NCI-H2081 treated with DMSO at 0.1 percent for 48 hours (cell line): ENCODE measurements at places on chromosomes 6 and 20.

- DNase-seq: peak; percentile 95
Measured at GRCh38 chr6:110512991-110513390, 36.6 kb upstream of the SLC22A16 start.

DNA sequence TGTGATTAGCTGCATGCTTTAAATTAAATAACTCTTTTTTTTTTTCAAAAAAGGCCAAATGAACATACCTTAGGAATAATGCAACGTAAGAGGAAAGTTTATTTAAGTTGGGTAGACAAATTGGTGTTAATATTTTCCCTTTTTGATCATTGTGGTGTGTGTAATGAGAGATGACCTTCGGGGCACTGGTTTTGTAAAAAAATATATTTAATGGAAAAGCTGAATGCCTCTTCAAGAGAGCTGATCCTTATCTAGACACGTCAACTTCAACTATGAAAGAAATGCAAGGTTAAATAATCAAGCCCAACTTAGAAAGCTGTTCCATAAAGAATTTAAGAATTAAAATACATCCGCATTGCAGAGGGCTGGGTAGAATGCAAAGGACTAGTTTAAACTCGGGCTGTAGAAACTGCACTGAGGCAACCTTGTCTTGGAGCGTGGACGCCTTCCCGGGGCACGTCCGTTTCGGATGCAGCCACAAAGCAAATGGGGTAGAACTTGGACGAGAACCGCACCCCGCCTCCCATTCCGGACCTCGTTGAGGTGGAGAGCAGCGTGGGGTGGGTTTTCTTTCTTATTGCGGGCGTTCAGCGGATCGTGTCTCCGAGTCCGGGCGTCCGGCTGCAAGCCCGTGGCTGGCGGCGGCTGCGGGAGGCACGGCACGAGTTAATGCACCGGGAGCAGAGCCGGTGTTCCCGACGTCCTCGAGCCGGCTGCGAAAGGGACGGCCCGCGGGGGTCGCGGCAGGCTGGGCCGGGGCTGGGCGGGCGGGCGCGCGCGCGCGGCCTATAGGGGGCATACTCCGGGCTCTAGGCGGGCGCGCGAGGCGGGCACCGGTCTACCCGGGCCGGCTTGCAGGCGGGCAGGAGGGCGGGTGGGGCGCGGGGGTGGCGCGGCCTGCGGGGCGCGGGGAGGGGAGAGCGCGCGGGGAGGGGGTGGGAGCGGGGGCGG is 1.9 kb downstream of the JARID2 start:
- DNase-seq: no peak

GRCh38 chr20:13610184-13610583 is 28.5 kb downstream of the TASP1 start:
- DNase-seq: no peak

- no peak for DNase-seq
Measured at GRCh38 chr20:57996936-57997890, 231.2 kb downstream of the ANKRD60 start.

DNA sequence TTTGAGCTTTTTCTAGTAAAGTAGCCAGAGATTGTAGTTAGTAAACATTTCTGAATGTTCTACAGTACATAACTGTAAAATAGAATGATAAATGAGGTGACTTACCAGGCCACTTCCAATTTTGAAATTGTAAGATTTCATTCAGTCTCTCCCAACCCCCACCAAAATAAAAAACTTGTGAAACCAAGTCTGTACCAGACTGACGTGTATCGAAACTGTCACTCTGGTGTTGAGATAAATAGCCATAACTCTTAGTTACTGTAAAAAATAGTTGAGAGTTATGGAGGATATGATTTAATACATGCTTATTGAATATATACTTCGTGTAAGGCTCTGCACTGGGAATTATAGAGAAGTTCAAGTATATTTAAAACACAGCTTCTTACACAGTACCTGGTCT is 455.7 kb downstream of the PLCB1 start:
- no peak for DNase-seq

- DNase-seq: no peak
Measured at GRCh38 chr6:40349123-40349900, 237.9 kb downstream of the LRFN2 start.

GRCh38 chr6:34059136-34059731 is 86.7 kb downstream of the GRM4 start:
- no peak for DNase-seq

DNA sequence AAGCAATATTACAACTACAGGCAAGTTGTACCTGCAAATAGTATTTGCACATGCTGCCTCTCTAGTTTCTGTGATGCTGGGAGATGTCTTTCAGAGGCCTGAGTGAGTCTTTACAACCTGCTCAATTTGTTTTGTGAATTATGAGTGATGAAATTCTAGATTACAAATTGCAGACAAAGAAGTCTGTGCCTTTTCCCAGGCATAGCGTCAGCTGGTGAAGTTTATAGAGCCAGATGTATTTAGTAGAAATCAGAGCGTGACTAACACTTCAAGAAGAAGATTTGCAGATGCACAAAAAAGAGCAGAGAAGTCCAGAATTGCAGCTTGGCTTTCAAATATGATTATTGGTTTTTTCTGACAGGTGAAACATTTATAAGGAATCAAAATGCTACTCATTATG is 289.9 kb downstream of the PLCB1 start:
- DNase-seq: no peak

DNA sequence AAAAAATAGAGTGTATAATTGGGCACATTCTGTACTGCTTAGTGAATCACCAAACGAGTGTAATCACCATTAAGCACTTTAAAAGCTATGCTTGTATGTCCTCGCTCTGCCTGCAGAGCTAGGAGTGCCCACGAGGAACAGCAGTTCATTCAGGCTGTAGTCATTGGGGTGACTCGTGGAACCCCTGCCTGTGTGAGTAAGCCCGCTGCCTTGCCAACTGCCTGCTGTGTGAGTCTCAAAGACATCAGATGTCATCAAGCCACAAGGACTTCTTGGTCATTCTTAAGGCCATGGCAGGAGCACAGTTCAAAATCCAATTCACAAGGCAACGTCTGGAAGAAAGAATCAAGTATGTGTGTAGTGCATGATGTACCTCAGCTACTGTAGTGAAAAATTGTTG is 60.4 kb downstream of the FOXO3 start:
- no peak for DNase-seq

DNA sequence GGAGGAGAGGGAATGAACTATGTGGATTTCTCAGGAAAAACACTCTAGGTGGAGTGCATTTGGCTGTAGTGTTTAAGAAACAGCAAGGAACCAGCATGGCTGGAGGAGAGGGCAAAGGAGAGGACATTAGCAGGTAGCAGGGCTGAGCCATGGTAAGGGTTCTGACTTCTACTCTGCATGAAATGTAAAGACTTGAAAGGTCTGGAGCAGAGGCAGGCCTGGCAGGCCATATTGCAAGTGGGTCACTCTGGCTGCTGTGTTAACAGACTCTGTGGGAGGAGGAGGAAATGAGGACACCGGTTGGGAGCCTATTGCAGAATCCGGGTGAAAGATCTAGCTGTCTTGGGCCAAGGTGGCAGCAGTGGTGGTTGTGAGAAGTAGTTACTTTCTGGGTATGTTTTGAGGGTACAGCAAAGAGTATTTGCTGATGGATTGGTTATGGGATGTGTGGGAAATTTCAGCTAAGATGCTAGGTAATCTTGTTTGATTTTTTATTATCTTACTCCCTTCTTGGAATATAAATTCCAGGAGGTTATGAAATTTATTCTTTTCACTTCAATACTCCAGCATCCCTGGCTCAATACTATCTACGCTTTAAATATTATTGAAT is 115.9 kb upstream of the BCLAF1 start:
- no peak for DNase-seq

DNA sequence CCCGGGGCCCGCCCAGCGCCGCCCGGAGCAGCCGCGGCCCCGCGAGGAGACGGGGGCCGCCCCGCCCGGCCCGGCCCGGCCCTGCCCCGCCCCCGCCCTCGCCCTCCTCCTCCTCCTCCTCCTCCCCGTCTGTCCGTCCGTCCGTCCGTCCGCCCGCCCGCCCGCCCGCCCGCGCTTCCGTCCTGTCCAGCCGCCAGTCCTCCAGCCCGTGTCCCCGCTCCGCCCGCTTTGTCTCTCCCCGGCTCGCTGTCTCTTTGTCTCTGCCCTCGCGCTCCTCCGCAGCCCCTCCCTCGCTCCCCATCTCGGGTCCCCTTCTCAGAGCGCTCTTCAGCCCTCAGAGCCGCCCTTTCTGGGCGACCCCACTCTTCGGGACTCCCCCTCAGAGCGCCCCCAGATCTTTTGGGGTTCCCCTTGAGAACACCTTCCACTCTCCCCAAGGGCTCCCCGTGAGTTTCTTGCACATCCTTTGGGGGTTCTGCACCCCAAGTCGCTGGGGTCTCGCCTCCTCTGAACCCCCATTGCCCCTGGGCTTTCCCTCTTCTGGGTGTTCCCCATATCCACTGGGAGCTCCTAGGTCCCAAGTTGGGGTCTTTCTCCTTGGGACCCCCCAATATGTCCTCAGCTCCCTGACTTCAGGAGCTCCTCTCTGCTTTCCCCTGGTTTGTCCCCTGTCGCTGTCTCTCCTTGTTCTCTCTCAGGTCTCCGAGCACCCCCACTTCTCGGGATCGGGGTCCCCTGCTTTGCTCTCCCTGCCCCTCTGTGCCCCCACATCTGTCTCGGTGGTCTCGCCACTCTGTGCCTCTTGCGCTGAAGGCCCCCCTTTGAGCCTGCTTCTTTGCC is 79.5 kb upstream of the MYL9 start:
- DNase-seq: no peak

GRCh38 chr6:72787391-72788031 is 165.6 kb downstream of the KCNQ5 start:
- DNase-seq: no peak

DNA sequence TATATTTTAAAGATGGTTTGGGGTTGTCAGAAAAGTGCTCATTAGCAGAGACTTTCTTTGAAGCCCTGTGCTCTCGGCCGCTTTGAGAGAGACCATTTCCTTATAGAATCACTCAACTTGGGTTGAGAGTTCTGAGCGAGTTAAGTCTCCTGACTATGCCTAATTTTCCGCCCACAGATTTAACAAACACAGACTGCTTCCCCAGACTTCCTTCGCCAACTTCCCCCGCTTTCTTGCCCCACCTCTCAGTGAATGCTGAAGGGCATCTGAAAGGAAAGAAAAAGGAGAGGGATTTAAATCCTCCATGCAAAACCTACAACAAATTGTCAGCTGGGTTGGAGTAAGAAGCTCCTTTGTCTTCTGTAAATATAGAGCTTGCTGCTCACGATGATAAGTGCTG is 224.0 kb downstream of the EYA2 start:
- DNase-seq: no peak

DNA sequence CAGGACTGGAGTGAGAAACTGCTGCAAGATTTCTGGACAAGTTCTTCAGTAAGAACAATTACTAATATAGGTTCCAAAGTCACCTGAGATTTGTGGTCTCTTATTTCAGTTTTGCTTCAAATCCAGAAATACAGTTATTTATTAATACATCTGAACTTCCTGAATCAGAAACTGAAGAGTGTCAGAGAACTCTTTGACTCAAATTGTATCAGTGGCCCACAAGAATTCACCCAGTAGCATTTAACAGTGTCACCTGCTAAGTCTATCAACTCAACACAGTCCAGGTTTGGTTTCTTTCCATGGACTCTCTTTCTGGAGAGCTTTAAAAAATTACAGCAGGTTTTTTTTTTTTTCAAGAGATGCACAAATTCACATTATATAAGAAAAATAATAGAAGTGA is 18.8 kb upstream of the NHSL1 start:
- DNase-seq: no peak
